Motor neuron (in vitro differentiated cells): ENCODE measurements at places on chromosomes 1 and 21. TPM values are rescaled to one million over a fixed set of nuclear protein-coding genes. Genes with fewer than 3 reads are reported as not detected.

Gene CYP4A22
- 0.70 and 0.87 TPM in 2 replicates for total RNA-seq

DNA sequence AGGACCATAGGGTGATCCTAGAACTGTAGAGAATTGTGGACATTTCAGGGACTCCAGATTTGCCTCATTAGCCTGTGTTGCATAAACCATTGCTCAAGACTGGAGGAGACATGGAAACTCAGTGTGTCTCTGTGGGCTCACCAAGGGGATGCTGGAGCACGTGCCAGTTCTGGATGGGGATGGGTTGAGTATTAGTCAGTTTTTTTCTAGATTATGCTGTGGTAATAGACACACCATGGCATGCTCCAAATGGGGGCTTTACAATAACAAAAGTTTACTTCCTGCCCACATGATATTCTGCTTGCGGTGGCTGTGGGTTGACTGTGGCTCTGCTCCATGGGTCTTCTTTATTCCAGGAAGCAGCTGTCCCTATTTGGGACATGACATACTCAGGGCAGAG lies 125.4 kb downstream of the FOXD2 start:
- no peak for ATAC-seq

GRCh38 chr1:59601041-59601441 lies 213.7 kb upstream of the HOOK1 start:
- no peak for ATAC-seq

DNA sequence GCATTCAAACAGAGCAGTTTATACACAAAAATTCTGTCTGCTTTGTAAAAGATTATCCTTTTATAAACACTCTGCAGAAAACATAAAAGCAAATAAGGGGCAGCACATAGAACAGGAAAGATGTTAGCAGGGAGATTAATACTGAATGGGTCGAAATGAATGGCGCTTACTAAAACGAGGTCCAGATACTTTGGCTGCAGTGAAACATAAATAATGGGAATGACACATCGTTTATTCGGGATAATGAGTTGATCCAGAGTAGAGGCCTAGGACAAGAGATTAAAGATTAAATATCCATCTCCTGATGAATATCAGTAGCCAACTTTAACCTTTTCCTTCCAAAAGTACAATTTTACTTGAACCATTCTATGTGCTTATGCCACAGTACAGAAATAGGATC lies 54.4 kb upstream of the PROX1 start:
- ATAC-seq, result no peak

Gene SMPDL3B
- total RNA-seq, result 0.25 TPM in 1 of 2 replicates, not detected in the other

- peak; percentile 80 for ATAC-seq
These were observed 888 bp downstream of the ZNF436 start for GRCh38 chr1:23368562-23369334.

DNA sequence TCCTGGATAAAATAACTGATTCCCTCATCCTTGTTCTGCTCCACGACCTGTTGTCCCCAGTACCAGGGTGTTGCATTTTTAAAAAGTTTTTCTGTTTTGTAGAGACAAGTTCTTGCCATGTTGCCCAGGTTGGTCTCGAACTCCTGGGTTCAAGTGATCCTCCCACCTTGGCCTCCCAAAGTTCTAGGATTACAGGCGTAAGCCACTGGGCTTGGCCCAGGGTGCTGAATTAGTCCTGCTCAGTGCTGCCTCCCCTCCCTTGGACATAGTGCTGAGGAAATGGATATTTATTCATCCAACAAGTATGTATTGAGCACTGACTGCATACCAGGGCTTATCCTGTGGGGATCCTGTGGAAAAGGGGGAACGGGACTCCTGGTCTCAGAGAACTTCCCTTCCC lies 126.4 kb downstream of the PTPRU start:
- ATAC-seq, result no peak

Gene SLAMF9
- not detected in 2 replicates for total RNA-seq

DNA sequence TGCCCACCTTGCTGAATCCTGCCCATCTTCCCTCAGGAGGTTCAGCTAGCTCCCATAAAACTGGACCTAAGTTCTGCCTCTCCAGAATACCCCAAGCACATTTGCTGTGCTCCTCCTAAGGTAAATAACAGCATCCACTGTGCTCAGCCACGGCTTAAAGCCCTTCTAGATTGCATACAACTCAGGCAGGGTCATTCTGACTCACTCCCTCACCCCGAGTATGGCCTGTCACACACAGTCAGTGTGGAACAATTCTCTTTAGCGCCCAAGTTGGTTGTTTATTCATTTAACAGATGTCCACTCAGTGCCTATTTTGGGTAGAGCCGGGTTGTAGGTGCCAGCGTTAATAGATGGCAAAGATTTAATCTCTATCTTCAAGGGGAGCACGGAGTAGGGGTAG lies 147.5 kb upstream of the EDN2 start:
- ATAC-seq, result peak; percentile 68

Gene ANKRD34A
- 1.4 and 1.7 TPM in 2 replicates for total RNA-seq

Gene CDC20
- 9.7 and 10.7 TPM in 2 replicates for total RNA-seq

Gene ST6GALNAC3
- total RNA-seq, result 0.66 and 0.83 TPM in 2 replicates
